CD4-positive, alpha-beta memory T cell (primary cell): ENCODE measurements at places on chromosomes 11 and 22. TPM values are rescaled to one million over a fixed set of nuclear protein-coding genes. Genes with fewer than 3 reads are reported as not detected.

The TRIM48 gene
- not detected for total RNA-seq

DNA sequence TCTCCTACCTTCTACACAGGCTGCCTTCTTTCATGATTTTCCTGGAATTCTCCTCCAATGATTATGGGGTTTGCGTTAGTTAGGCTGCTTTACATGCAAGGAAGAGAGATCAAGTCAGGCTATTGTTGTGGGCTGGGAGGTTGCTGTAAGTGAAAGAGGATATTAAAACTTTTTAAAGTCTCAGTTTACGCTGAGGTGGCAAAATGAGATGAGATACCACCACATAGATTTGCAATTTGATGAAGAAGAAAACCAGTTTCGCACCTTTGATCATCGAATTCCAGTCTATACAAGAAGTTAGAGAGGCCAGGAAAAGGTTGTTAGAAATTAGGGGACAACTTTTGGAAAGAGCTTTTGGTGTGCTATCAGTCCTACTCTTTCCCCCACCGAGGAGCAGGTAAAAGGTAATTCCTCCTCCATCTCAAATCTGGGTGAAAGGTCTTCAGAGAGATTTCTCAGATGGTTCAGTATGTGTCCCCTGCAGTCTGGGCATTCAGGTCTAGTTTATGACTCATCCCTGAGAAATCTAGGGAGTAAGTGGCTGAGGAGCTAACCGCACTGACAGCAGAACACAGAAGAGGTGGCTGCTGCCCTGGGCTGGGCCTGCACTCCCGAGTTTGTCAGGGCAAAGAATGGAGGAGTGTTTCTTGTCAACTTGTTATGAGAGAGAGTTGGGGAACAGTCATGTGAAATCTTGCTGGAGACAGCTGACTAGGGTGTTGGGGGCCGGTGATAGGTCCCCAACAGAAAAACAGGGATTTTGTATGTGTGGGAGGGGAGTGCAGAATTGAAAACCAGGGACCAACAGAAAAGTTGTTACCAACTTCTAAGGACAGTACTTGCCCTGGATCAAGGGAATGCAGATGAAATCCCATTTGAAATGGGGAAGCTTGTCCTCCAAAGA lies 34.7 kb downstream of the CCDC83 start:
- no peak for DNase-seq

The PDXP gene
- 7.3 TPM for total RNA-seq

DNA sequence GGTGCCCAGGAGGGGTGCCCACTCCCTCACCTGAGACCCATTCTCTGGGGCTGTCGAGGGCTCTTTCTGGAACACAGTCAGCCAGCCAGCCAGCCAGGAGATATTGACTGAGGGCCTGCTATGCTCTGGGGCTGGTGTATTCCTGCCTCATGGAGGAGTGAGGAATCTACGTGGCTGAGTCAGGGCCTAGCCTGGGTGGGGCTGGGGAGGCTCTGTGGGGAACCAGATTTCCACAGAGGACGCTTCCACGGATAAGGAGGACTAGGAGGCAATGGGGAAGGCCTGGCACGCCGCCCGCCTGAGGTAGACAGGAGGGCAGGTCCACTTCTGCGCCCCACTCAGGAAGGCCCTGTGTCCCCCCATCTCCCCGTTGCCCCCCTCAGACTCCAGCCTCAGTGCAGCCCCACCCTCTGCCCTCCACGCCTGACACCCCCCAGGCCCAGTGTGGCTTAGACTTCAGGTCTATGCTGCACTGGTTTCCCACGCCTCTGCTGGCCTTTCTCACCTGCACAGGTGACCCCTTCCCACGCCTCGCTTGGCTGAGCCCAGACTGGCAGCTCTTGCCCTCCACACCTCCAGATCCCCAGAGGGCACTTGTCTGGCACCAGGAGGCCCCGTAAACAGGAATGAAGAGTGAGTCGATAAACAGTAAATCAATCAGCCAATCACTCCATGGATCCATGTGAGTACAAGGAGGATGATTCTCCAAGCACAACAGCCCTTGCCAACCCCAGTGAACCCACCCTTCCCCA lies 37.5 kb downstream of the MACROD1 start:
- DNase-seq: no peak

GRCh38 chr11:75066061-75066460 lies 30.6 kb downstream of the OR2AT4 start:
- no peak for DNase-seq

DNA sequence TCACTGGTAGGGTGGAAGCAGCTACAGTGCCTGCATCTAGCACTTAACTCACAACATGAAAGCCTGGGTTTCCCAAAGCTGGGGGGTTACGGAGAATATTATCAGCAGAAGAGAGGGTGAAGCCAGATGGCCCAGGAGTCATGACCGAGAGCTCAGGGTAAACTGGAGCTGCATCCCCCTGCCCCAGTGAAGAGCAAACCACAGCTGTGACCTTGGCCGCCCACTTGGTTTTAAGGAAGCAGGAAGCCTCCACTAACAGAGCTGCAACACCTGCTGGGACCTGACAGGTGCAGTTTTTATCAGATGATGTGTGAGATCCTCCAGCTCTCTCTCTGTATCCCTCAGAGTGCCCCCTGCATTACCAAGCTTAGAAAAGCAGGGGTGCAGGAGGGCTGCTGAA lies 20.9 kb downstream of the TCP11L1 start:
- no peak for DNase-seq

- DNase-seq: no peak
Observed at GRCh38 chr11:11946878-11947277, 61.5 kb downstream of the DKK3 start.

The RIMBP3B gene
- total RNA-seq: 4.0 TPM

- DNase-seq: no peak
Observed at GRCh38 chr11:12200991-12201985, 90.9 kb downstream of the MICAL2 start.

GRCh38 chr11:45347348-45348082 lies 61.4 kb upstream of the SYT13 start:
- no peak for DNase-seq

GRCh38 chr11:280706-281485 lies 2.7 kb downstream of the NLRP6 start:
- peak; percentile 54 for DNase-seq

GRCh38 chr11:105142167-105142566 lies 2.6 kb upstream of the CARD18 start:
- no peak for DNase-seq

The UBQLNL gene
- total RNA-seq: 0.47 TPM

GRCh38 chr11:39443424-39444022 lies 2015.9 kb downstream of the LRRC4C start:
- DNase-seq: no peak

GRCh38 chr11:115158053-115158452 lies 346.2 kb downstream of the CADM1 start:
- no peak for DNase-seq

GRCh38 chr22:49812838-49813237 lies 14.8 kb downstream of the BRD1 start:
- DNase-seq: no peak
